ENCODE measurements at places on chromosomes 5 and 9.
A peak's percentile ranks its signal among the peaks of the same experiment; 100 is the strongest.

GRCh38 chr5:72940082-72940481, 15.8 kb upstream of the FCHO2 start:
- no peak for DNase-seq

DNA sequence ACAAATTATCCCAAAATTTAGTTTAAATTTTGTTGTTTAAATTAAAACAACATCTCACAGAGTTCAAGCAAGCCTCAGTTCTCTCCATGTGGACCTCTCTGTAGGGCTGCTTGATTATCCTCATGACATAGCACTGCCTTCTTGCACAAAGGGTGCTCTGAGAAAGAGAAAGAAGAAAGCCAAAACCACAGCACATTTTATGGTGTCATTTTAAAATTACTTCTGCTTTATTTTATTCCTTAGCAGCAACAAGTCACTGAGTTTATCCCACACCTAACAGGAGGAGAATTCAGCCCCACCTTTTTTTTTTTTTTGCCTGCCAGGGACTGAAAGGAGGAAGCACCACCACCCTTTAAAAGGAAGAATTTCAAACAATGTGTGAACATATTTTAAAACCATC, 12.8 kb upstream of the KCNV2 start:
- DNase-seq = no peak

GRCh38 chr9:137502008-137502911, 43.1 kb upstream of the NSMF start:
- DNase-seq = peak; percentile 66

DNA sequence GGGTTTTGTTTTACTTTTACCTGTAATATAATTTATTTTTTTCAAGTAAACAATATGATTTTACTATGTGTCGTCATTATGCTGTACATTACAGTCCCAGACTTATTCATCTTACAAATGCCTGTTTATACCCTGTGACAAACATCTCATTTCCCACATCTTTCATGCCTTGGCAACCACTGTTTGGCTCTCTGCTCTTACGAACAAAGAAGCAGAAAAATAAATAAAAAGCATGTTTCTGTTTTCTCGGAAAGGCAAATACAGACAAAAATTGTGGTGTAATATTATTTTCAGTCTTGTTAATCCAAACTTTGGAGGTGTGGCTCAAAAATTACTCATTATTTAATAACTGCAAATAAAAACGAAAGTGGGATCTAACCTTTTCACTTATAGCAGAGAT, 393.0 kb downstream of the CDH12 start:
- peak; percentile 2 for DNase-seq

GRCh38 chr5:115461506-115462290, 82.9 kb downstream of the FEM1C start:
- peak; percentile 23 for DNase-seq

- DNase-seq = no peak
Observed at GRCh38 chr9:87107072-87107471, 159.8 kb upstream of the GAS1 start.

DNA sequence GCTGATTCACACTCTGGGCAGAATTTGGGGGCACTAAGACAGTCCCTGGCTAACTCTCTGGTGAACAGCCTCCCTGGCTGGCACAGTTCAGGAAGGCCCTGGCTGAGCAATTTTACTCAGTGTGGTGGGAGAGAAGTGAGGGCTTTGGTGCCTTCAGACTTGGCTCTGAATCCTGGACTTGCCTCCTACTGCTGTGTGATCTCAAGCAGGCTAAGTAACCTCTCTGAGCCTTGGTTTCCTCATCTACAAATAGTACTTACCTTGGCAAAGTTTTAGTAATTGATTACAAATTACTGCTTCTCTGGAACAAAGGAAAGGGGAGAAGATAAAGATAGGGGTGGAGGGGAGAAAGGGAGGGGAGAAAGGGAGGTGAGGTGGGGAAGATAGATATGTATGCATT, 153.8 kb downstream of the DROSHA start:
- no peak for DNase-seq

GRCh38 chr9:130633336-130634190, 30.8 kb upstream of the PRDM12 start:
- DNase-seq = no peak

DNA sequence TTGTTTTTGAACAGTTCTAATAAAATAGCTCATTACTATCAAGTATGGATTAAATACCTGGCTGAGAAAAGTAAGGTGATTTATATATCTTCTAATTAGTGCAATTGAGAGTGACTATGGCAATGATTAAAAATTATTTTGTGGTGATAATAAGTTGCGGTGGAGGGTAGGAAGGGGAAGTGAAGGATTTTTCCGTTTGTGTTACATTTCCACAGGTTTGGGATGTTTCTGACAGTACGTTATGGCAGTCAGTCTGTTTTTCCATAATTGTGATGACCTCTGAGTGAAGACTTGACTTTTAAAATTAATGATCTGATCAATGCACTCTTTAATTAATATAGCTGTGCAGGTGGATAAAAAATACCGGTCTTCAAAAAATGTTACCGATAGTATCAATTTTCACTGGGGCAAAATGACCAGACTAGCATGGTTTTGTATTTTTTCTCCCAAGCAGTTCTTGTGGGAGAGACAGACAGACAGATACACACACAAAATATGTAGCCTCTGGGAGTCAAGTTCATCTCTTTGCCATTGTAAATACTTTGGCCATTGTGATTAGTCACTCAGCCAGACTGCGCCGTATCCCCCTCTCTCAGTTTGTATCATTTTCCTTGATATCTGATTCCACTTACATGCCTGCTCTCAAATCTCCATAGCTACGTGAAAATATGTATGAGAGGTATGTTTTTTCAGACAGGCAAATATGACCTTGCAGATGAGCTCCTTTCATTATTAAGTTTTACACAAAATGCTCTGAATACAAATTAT, 60.2 kb downstream of the ARHGAP26 start:
- DNase-seq = peak; percentile 56

DNA sequence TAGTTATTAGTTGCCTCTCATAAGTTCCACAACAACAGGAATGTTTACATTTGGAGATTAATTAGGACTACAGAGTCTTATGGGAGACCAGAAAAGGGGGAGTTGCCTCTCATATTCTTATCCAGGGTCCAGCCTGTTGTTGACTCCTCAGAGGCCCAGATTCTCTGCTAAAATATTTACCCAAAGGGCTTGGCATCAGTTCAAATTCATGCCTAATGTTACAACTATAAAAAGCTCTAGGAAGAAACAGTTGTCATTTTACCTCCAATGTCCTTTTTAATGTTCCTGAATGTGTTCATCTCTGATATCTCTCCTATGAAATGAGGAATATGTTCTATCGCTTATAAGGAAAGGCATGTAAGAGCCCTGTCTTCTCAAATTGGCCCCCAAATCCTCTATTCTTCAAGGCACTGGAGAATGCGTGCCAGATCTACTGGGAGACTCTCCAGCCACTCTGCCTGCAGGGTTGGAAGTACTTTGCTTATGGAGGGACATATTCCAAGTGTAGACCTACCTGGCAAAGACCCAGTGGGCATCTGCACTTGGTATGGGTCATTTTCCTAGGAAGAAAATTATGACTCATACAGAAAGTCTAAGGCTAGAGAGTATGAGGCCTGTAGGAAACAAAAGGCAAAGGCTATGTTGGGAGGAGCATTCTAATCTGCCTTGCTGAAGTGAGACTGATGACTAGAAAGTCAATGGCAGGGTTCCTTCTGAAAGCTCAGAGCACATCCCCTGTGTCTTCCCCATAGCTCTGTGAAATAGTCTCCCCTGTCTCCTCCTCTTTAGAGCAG, 192.6 kb downstream of the ESM1 start:
- peak; percentile 5 for DNase-seq

DNA sequence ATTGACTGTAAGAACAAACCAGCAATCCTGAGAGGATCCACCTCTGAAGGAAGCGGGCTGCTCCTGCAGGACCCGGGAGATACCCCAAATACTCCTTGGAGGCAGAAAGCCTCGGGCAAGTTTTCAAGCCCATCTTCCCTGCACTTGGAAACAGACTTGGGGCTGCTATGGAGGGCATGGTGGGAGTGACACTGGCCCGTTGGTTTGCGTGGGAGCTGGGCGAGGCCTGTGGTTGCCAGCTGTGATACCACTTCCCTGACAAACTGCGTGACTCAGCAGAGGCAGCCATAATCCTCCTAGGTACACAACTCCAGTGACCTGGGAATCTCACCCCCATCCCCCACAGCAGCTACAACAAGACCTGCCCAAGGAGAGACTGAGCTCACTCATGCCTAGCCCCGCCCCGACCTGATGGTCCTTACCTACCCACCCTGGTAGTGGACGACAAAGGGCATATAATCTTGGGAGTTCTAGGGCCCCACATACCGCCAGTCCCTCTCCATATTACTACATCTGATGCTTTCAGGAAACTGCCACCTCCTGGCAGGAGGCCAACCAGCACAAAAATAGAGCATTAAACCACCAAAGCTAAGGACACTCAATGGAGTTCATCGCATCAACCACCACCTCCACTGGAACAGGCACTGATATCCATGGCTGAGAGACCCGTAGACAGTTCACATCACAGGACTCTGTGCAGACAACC, 38.1 kb upstream of the VLDLR start:
- DNase-seq = peak; percentile 2
